ENCODE measurements at places on chromosomes 16 and 17.

DNA sequence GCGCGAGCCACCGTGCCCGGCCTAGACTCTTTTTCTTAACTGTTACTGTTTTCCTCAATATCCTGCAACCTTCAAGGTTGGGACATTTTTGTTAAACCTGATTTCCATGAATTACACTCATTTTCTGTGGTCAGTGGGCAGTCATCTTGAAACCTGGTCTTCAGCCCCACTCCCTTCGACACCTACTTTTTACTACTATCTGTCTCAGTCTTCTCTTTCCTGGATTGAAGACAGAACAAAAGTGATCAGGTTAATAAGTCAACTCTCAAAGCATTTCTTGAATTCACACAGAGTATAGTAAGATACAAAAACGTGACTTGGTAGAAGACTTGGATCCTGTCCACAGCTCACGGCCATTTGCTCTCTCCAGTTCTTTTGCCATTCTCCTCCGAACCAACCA is 6.1 kb downstream of the MINK1 start:
- no peak for DNase-seq

DNA sequence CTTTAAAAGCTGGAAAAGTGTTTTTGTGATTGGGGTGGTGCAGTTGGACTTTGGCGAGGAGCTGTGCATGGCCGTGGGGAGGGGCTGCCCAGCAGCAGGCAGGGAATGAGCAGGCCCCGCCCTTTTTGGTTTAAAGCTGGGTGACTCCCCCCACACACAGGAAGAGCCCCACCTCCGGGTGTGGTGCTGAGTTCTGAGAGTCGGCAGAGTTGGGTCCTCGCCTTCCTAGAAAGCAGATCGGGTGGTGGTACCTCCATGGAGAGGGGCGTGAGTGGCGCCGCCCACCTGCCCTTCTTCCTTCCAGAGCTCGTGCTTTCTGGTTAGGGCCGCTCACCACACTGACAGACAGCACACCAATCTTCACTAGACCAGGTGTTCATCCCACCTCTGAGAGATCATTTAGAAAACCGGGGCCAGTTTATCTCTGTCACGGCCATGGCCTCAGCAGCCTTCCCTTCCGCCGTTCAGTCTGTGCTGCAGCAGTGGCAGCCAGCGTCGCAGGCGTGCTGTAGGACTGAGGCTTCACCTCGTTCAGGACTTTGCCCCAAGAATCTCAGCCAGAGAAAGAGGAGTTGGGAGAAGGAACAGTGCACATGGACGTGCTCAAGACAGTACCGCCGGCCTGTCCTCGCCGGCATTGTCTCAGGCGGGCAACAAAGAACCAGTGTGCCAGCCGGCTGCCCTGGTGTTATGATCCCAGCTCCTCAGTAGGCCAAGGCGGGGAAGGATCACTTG is 144.0 kb upstream of the CHMP6 start:
- no peak for DNase-seq

GRCh38 chr17:49216953-49217650 is 6.6 kb downstream of the ABI3 start:
- no peak for DNase-seq

GRCh38 chr17:4944554-4945175 is 3.7 kb downstream of the PFN1 start:
- DNase-seq: peak; percentile 60
